ENCODE measurements at places on chromosomes 13 and 19.
A peak's percentile ranks its signal among the peaks of the same experiment; 100 is the strongest.

DNA sequence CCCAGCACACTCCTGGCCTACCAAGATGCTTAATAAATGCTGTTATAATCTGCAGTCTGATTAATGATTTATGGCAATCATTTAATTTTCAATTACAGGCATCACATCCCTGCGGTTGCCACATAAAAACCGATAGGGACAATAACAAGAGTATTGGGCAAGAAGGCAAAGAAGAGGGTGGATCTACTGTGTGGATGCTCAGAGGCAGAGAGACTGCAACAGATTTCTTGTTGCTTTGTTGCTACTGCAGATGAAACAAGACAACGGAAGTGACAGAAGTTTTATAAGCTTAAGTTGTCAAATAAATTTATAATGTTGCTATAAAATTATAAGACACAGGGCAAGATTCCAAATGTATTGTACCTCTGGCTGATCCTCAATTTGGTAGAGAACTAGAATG lies 154.8 kb downstream of the ABCC4 start:
- no peak for DNase-seq

GRCh38 chr19:48681127-48681470 lies 8.3 kb upstream of the NTN5 start:
- DNase-seq = peak; percentile 47

DNA sequence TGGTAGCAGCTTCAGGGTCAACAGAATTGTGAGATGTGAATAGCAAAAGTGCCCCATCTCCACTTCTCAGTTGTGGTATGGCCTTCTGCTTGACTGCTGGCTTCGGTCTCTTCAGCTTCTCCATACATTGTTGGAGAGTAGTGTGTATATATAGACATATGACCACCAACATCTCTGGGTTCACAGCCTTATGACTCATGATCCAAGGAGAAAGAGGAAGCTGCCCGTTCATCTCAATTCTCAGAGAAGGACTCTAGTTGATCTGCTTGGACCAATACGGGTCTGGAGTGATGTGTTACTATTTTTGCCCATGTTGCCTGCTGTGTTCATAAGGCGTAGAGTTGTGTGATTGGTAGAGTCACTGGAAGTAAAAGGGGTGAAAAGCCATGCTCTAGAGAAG lies 3.6 kb upstream of the COMMD6 start:
- no peak for DNase-seq

GRCh38 chr13:59332966-59333365 lies 830.8 kb downstream of the DIAPH3 start:
- DNase-seq = no peak
